ENCODE measurements at places on chromosomes 16 and 17.

DNA sequence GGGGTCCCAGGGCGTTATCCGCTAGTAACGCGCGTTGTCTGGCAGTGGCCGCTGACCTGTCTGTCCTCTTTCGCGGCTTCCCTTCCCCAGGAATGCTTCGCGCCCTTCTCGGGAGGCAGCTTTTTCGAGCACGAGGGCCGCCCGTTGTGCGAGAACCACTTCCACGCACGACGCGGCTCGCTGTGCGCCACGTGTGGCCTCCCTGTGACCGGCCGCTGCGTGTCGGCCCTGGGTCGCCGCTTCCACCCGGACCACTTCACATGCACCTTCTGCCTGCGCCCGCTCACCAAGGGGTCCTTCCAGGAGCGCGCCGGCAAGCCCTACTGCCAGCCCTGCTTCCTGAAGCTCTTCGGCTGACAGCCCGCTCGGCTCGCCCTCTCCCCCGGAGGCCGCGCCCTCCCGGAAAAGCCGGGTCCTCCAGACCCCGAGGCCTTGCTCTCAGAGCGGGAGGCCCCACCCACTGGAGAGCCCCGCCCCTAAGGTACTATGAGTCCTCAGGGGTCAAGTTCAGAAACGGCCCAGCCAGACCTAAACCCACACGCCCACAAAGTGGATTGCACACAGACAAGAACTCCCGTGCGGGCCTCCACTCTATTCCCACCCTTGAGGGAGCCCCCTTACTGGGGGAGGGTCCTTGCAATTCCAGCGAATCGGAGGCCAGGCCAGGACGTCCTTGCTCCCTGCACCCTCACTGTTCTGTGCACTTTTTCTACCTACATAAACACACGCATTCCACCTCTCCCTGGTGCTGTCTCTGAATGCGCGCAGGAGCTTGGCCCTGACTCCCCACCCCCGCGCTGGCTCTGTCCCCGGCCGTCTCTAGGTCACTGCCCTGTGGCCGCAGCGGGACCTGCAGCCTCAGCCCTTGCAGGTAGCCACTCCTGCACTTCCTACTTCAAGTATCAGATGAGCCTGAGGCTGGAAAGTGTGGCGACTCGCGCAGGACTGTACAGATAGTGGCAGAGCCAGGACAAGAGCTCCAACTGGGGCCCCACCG, 5.4 kb upstream of the SLC5A2 start:
- peak; percentile 66 for DNase-seq

GRCh38 chr17:42283241-42284023, 4.9 kb upstream of the STAT5A start:
- DNase-seq, result no peak

DNA sequence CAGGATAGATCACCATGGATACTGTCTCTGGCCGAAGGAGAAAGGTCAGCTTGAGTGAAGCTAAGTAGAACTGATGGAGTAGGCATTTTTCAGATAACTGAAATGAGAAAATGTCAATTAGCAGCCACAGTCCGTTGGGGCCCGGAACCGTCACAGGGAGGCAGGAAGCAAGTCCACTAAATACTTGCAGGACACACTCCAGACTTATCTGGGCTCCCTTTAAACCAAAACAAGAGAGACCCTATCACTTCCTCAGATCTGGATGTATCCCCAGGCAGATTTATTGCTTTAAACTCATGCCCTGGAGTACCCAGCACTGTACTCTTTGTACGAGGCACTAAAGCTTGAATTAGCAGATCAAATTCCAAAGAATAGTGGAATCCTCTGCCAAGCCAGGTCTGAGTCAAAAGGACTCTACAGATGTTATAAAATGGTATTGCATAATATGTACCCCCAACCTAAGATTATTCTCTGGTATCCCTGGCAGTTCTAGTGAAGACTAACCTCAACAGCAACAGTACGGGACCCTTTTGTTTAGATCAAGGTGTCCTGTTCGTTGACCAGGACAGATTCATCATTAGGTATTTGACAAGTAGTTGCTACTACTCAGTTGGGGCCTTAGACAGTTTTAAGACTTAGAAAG, 8.1 kb downstream of the ZP2 start:
- no peak for DNase-seq

DNA sequence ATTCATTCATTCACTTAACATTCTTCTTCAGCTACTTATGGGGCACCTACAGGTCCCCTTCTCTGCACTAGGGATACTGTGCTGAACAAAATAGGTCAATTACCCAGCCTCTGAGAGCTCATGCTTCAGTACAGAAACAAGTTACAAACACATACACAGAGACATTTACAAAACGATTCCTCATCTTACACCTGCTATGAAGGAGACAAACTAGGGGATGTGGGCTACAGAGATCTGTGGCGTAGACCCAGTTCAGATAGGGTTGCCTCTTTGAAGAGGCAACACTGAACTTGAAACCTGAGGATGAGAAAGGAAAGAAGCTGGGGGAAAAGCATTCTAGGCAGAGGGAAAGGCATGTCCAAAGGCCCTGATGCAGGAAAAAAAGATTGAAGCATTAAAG, 5.2 kb downstream of the IL21R start:
- no peak for DNase-seq

DNA sequence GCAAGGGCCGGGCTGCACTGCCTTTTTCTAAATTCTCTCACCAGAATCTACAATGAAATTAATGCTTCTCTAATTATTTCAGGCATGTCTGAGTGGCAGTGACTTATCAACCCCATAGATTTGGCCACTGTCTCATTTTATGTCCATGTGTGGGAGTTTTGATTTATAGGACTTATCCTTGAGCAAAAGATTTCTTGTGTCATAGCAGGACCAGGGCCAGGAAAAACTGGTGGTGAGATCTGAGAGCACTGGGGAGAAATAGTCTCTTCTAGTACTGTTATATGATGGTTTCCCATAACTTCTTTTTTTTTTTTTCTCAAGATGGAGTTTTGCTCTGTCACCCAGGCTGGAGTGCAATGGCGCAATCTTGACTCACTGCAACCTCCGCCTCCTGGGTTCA, 1.5 kb upstream of the KRT23 start:
- DNase-seq, result no peak
